ENCODE measurements at places on chromosomes 7 and 10.

DNA sequence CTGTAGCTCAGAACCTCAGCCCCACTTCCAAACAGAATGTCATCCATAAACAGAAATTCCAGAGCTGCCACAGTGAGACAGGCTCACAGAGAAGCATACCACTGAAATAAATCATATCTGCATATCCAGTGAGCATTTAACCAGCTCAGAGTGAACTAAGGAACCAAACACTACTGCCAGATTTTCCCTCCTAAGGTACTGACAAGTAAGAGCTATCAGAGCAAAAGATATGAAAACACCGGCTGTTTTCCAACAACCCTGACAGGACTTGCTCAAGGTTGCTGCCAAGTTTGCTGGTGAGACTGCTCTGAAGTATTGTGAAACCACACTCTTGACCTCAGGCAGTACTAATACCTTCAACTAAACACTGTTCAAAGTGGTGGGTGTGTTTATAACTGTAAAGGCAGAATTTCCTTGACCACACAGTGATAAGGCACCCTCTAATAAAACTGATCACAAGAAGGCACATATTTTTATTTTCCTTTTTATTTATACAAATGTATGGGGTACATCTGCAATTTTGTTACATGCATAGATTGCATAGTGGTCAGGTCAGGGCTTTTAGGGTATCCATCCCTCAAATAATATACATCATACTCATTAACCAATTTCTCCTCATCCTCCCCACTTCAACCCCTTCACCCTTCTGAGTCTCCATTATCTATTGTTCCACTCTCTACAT is 18.3 kb downstream of the SGMS1 start:
- peak; percentile 31 for DNase-seq

DNA sequence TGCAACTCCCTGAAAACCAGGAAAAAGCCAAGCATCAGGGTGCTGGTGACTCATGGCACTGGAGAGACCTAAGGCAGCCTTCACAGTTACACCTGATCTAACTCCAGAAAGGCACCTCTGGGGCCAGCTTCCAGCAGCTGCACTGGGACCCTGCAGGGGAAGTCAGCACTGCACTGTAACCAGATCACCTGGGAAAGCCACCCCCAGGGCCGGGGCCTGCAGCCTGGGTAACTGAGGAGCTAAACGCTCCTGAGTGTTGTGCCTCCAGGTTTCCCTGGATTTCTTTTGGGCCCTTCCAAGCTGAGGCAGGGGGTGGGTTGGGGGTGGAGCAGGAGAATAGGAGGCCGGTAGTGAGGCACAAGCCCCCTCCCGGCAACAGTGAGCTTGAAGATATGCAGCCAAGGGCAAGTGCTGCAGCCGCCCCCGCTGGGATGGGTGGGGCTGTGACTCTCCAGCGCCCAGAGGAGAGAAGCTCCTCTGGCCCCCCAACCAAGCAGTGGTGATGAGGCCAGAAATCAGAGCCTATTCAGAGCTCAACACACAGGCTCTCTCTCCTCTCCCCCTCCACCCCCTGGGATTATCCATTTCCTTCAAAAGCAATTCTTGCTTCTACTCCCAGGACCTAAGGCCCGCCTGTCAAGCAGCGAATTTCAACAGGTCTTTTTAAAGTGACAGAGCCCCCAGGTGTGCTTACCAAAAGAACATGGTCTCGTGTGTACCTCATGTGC is 2.6 kb downstream of the CXCL12 start:
- DNase-seq: no peak

- DNase-seq: no peak
These were observed 480.1 kb downstream of the INHBA start for GRCh38 chr7:41222746-41223145.

GRCh38 chr10:58723186-58723585 is 210.5 kb downstream of the BICC1 start:
- DNase-seq: no peak

- no peak for DNase-seq
These were observed 203.8 kb downstream of the ZEB1 start for GRCh38 chr10:31522820-31523219.

GRCh38 chr10:53839440-53840039 is 961.5 kb downstream of the PCDH15 start:
- DNase-seq: peak; percentile 0

GRCh38 chr7:24456526-24457218 is 116.6 kb upstream of the PALS2 start:
- DNase-seq: no peak
